ENCODE measurements at places on chromosomes 4 and X.

GRCh38 chr4:31674313-31674947 is 954.3 kb downstream of the PCDH7 start:
- no peak for DNase-seq

DNA sequence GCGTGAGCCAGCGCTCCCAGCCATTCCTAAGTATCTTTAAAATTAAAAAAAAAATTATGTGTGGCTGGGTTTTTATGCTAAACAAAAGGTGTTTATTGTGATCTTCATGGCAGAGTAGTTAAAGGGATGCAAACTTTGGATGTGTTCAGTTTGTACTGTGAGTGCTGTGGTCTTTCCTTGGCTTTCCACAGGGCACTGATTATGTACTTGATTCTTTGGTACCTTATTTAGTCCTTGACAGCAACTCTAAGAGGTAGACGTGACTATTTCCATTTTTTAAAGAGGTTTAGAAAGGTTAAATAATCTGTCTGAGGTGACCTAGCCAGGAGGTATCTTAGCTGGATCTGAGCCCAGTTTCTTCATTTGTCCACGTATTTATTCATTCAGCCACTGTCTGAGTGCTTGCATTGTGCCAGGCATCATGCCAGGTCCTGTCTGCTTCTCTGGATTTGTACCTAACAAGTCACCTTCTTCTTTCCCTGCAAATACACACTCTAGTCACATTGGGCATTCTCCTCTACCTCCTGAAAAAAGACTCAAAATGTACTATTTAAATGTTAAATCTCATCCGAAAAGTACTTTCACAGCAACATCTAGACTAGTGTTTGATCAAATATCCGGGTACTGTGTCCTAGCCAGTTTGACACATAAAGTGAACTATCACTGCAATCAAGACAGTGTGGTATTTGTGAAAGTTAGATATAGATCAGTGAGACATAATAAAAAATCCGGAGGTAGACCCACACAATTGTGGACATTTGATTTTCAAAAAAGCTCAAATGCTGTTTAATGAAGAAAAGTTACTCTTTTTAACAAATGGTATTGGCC is 31.5 kb downstream of the WWC2 start:
- DNase-seq = peak; percentile 51

- no peak for DNase-seq
Measured at GRCh38 chr4:84126061-84126787, 372.9 kb downstream of the NKX6-1 start.

DNA sequence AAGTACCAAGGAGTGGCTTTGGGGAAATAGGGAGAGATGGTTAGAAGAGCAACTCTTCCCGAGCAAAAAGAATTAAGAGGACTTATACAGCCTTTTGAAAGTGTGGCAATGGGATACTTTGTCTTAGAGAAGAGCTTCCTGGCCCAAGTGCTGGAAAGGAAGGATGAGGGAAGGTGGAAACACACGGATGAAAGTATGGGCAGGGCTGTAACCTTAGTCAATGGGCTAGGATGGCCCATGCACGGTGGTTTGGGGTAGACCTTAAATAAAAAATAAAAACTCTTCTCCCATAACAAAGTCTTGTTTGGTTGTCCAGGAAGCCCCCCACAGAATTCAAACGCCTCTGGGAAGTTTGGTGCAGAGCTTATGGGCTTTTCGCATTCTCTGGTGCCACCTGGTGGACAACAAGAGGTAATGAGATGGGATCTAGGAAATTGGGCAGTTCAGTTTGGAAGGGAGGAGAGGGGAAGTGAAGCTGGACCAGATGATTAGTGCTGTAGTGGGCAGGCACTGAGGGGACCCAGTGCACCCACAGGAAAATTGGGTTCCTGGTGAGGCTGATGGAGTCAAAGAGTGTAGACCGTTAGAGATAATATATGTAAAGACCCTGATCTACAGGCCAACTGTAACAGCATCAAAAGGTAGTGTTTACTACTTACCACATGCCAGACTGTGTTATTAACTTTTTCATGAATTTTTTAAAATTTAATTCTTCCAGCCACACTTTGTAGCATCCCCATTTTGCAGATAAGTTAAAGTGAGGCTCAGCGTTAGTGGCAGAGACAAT is 13.8 kb upstream of the ENOX2 start:
- peak; percentile 50 for DNase-seq

DNA sequence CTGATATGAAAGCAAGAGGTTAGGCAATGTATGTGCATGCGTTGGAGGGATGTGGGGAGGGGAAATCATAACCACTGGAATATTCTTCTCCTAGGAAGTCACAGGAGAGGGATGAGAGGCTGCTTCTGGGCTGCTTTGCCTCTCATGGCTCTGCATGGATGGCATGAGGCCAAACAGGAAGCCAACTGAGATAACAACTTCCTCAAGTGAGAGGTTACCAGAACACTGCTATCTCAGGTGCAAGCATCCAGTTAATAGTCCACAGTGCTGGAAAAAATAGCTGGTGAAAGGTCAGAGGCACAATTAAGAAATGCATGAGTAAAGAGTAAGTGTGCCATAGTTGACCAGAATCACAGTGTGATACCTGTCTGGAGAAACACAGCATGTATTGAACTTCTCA is 113.3 kb downstream of the ELOVL6 start:
- no peak for DNase-seq

- DNase-seq = peak; percentile 5
Measured at GRCh38 chr4:184911310-184911709, 85.5 kb upstream of the ACSL1 start.

DNA sequence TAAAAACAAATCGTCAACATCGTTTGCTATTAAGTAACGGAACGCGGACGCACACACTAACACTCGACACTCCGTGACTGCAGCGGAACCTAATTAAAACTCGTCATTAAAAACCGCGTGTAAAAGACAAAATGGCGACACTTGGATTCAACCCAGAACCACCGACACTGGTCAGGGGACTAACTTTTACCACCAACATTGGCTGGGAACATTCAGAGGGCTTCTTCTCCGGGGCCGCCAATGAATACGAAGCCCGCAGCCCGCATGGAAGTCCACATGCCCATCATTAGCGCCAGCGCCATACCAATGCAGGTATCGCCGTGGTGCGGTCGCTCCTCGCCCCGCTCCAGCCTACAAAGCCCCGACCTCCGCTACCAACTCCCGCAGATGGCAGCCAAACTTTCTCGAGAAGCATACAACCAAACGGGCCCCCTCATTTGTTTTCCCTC is 498 bp downstream of the RBMX start:
- no peak for DNase-seq

GRCh38 chr4:105305019-105305836 is 158.6 kb downstream of the TET2 start:
- DNase-seq = no peak

DNA sequence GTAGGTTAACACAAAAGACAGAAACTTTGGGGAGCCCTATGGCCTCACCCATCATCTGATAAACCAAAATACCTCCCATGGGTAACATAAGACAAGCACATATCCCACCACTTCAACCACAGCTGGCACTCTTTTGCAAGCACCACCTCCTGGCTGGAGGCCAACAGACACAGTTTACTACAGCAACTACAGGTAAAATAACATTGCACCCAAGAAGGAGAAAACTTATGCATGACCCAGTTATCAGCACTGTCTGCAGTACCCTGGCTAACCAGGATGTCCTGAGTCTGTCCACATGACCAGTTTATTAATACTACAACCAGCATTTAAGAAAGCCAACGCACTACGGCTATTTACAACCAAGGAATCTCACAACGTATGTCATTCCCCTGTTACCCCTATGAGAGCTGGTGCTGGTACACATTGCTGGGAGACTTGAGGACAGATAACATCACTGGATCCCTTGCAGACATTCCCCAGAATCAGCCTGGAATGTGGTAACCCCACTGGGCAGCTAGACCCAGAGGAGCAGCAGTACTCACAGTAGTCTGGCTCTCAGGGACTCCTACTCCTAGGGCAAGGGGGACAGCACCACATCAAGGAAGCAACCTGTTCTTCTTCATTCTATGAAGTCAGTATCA is 32.0 kb downstream of the ELF2 start:
- DNase-seq = no peak

DNA sequence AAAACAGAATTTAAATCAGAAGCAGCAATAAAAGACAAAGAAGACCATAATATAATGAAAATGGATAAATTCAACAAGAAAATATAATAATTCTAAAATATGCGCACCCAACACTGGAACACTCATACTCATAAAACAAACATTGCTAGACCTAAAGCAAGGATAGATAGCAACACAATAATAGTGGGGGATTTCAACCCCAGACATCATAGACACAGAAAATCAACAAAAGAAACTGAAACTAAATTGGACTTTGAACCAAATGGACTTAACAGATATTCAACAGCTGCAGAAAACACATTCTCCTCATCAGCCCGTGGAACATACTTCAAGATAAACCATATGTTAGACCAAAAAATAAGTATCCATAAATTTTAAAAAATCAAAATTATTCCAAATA is 1552.6 kb downstream of the C4orf33 start:
- DNase-seq = no peak

GRCh38 chrX:38262715-38263620 is 42.3 kb upstream of the SRPX start:
- peak; percentile 15 for DNase-seq

DNA sequence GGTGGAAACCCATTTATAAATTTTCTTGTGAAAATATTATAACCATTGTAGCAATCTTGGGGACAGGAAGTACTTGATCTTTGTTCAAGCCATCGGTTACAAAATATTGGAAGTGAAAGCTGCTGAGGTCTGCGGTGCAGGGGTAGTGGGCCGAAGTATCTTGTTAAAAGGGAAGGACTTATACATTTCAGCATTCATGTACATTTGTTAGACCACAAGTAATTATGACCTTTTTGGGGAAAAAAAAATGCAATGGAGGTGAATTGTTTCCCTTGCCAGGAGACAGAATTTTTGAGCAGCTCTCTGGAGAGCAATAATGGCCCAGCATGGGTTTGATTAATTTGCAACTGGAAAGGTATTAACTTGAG is 121.3 kb downstream of the EGF start:
- DNase-seq = no peak

GRCh38 chr4:5045097-5045496 is 6.2 kb upstream of the STK32B start:
- DNase-seq = peak; percentile 43

DNA sequence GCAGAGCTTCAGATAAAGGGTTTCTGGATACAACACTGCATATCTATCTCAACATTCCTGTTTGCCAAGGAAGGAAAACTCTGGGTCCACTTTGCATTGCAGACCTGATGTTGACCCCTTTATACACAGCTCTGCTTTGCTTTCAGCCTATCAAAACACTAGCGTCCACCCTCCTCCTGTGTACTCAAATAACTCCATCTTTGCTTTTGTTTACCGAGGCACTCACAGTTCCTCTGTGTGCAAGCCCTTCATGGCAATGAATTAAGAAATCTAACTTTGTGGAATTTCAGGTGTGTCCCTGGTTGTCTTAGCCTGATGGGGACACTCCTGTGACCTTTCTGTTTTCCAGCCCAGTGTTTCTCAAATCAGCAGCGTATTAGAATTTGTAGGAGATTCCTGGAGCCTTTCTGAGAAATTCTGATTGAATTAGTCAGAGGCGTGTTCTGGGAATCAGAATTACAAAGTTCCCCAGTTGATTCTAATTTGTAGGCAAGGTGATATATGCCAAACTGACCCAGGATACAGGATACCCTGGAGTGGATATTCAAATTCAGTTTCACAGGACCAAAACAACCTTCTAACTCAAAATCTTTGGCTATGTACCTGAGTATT is 68.6 kb downstream of the DTHD1 start:
- peak; percentile 1 for DNase-seq

DNA sequence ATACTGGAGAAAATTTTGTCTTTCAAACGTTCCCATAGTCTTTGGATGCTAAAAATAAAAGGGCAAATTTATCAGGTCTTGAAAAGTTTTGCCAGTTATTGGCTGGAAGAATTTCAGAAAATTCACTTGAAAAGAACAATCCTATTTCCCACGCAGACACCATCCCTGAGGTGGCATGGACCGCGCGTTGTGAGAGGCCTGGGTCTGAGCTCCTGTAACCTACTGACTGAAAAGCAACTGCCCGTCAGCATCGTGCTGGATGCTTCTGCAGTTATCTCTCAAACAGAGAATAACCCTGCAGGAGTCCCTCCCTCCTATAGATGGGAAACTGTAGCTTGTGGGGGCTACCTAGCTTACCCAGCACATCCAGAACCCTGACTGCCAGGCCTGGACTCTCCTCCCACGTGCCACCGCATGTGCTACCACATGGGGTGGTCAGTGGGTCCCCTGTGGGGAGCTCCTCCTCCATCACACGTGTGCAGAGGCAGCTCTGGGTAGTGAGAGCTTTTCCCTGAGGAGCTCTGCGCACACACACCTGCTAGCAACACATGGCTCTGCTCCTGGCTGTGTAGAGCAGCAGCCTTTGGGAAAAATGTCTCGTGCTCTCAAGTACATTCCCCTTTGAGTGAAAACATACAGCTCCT is 36.1 kb downstream of the NSG1 start:
- DNase-seq = no peak

DNA sequence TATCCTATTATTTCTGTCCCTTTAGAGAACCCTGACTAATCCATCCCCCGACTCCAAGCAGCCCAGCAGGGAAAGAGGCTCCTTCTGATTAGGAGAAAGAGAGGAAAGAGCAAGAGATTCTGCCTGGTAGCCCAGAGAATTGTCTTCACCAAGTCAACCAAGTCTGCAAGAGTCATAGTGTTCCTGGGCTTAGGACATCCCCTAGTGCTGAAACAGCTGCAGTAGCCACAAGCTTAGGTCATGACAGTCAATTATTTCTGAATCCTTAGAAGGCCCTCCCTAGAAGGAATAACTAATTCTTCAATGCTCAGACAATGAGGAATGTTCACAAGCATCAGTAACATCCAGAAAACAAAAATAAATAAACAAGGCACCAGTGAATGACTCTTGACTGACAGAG is 480.3 kb upstream of the GRIA3 start:
- DNase-seq = peak; percentile 0

DNA sequence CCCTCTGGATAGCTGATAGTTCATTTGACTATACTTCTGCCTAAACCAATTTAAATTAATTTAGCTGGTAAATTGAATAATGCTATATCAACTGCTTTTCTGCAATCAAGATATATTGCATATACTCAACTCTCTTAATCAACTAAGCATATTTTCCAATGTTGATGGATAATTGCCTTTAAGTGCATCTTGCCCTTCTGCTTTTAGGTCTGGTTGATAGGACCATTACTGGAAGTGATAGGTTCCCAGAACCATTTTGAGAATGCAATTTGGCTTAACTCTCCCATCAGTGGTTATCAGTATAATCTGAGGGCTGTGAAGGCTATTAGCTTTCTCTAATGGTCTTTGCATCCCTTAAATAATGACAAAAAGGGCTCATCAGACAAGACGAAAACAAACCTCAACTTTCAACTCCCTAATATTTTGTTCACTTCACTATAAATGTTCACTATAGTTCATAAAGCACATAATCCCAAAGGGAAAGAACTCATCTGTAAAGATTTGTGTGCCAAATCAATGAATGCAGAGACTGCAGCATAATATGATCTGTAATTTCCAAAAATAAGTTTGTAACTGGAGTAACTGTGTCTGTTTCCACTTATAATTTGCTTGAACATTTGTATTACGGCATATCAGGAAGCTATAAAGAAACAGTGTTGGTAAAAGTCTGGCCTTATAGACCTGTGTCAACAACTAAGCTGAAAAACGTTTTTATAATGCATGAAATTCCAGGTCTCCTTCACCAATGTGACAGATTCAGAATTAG is 273.6 kb downstream of the FBXO8 start:
- no peak for DNase-seq

Data from astrocyte of the spinal cord (primary cell).